ENCODE measurements at places on chromosomes 4 and X. TPM values are rescaled to one million over a fixed set of nuclear protein-coding genes. Genes with fewer than 3 reads are reported as not detected.

DNA sequence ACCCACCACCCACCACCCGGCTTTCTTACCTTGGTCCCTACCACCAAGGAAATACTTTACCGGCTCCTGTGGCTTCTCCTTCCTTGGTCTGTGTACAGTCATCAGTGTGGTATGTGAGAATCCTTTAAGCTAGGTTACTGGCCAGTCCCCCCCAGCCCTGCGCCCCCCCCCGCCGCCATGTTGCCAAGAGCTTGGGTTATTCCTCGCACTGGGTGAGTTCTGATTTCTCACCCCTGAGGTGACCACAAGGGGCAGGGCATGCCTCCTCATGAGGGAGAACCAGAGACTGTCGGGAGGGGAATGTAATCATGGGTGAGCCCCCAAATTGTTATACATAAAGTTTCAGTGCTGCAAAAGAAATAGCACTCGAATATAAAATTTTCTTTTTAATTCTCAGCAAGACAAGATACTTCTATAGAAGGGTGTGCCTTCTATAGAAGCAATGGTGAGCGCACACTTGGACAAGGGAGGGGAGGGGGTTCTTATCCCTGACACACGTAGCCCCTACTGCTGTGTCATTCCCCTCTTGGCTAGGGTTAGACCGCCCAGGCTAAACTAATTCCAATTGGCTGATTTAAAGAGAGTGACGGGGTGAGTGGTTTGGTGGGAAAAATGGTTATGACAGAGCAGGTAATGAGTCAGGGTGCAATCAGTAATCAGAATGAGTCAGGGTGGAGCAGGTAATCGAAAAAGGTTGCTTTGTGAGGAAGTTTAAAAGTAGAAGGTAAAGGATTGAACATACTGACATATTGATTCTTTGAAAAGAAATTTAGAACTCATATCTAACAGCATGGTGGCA lies 133.2 kb downstream of the KDM6A start:
- no peak for DNase-seq
- no peak overlapping the region for H3K27ac ChIP-seq
- no peak overlapping the region for H3K4me3 ChIP-seq
- H3K4me1 ChIP-seq: no peaks in the 10 kb centered on the region

- H3K27ac ChIP-seq: no peak overlapping the region
- DNase-seq: no peak
- H3K4me1 ChIP-seq: peaks cover 4% of the 10 kb centered on the region
Measured at GRCh38 chr4:54189140-54189539, 40.0 kb upstream of the PDGFRA start.

Gene LIMCH1
- polyA plus RNA-seq: 6.7 TPM

- no peak overlapping the region for H3K27ac ChIP-seq
- no peaks in the 10 kb centered on the region for H3K4me1 ChIP-seq
- H3K27me3 ChIP-seq: no peaks in the 10 kb centered on the region
Measured at GRCh38 chrX:14295426-14295825, 233.9 kb upstream of the GLRA2 start.

DNA sequence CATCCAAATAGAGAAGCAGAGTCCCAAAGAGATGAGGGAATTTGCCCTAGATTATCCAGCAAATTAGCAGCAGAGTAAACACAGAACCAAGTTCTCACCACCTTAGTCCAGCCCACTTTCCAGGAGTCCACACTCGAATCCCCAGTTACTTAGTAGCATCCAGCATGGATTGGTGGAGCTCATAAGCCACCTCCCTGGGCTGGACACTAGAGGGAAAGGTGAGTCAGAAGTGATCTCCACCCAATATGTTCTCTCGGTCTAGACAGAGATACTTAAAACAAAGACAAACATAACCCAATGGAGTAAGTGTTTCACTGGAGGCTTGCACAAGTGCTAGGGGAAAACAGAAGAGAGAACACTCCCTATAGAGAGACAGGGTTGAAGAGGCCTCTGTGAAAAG lies 105.1 kb upstream of the CPEB2 start:
- no peak overlapping the region for H3K4me3 ChIP-seq
- DNase-seq: no peak
- no peak overlapping the region for H3K27ac ChIP-seq

GRCh38 chr4:40149960-40150385 lies 46.9 kb upstream of the RHOH start:
- DNase-seq: peak; percentile 76
- no peaks in the 10 kb centered on the region for H3K27me3 ChIP-seq
- no peaks in the 10 kb centered on the region for H3K36me3 ChIP-seq
- no peak overlapping the region for H3K27ac ChIP-seq
- no peak overlapping the region for H3K4me3 ChIP-seq

GRCh38 chrX:30713061-30713525 lies 59.9 kb downstream of the GK start:
- no peak overlapping the region for H3K27ac ChIP-seq
- DNase-seq: peak; percentile 61
- H3K4me1 ChIP-seq: no peaks in the 10 kb centered on the region
- H3K27me3 ChIP-seq: no peaks in the 10 kb centered on the region
- no peak overlapping the region for H3K4me3 ChIP-seq

GRCh38 chrX:73563738-73564068 lies 706 bp downstream of the CHIC1 start:
- H3K27me3 ChIP-seq: no peaks in the 10 kb centered on the region
- no peaks in the 10 kb centered on the region for H3K36me3 ChIP-seq
- no peaks in the 10 kb centered on the region for H3K4me1 ChIP-seq
- peak overlapping the region; percentile 8 for H3K27ac ChIP-seq

DNA sequence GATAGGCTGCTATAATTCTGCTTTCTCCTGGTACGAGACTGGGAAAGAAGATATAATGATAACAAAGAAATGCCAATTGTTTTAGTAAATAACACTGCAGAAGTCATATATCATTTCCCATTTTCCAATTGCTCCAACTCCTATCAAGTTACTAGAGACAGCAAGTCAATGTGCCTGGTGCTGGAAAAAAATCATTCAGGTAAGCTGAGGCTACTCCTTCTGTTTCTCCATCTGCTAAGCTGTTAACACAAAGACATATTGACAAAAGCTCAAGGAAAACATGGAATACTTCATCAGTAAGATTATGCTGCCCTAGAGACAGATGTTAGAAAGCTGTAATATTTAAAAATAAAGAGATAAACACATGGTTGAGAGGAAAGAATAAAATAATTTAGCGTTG lies 10.0 kb downstream of the NAA11 start:
- H3K27ac ChIP-seq: no peak overlapping the region
- no peaks in the 10 kb centered on the region for H3K27me3 ChIP-seq
- no peaks in the 10 kb centered on the region for H3K4me1 ChIP-seq

GRCh38 chrX:31931225-31931624 lies 859.4 kb upstream of the FTHL17 start:
- H3K4me1 ChIP-seq: no peaks in the 10 kb centered on the region
- no peaks in the 10 kb centered on the region for H3K36me3 ChIP-seq
- H3K27me3 ChIP-seq: no peaks in the 10 kb centered on the region
- H3K4me3 ChIP-seq: no peak overlapping the region
- H3K27ac ChIP-seq: no peak overlapping the region
- DNase-seq: no peak

DNA sequence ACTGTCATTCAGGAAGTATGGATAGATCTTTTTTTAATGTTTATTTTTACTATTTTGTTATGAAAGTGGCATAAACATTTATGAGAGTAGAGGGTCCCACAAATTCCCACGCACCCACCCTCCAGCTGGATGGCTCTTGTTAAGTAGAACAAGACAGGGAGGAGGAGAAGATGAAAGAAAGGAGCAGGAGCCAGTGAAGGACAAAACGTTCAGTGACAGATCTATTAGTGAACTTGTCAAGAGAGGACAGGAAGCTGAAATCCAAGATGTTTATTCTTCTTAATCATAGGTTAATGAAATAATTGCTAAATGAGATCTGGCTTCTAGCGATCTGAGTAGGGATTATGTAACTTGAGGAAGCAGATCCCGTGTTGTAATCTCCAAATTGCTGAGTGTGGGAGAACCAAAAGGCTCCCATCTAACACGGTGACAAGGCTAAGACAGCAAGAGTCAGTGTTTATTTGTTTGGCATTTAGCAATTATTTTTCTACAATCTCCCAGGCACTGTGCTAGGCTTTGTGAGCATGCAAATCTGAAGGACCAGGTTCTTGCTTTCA lies 162.5 kb downstream of the SHROOM3 start:
- DNase-seq: peak; percentile 54
- peak overlapping the region; percentile 36 for H3K27ac ChIP-seq
- H3K27me3 ChIP-seq: no peaks in the 10 kb centered on the region
- peaks cover 80% of the 10 kb centered on the region for H3K4me1 ChIP-seq
- no peak overlapping the region for H3K4me3 ChIP-seq

GRCh38 chr4:106165351-106166010 lies 150.5 kb downstream of the TBCK start:
- DNase-seq: peak; percentile 2
- no peak overlapping the region for H3K27ac ChIP-seq
- H3K4me3 ChIP-seq: no peak overlapping the region
- H3K36me3 ChIP-seq: peaks cover 4% of the 10 kb centered on the region

Gene PIR
- 9.7 TPM for polyA plus RNA-seq

Gene NAA11
- not detected for polyA plus RNA-seq

GRCh38 chr4:18318682-18319388 lies 297.3 kb upstream of the LCORL start:
- H3K27me3 ChIP-seq: no peaks in the 10 kb centered on the region
- no peaks in the 10 kb centered on the region for H3K36me3 ChIP-seq
- H3K4me1 ChIP-seq: peaks cover 4% of the 10 kb centered on the region
- H3K27ac ChIP-seq: no peak overlapping the region
- H3K4me3 ChIP-seq: no peak overlapping the region

GRCh38 chrX:71637848-71638247 lies 19.5 kb upstream of the CXCR3 start:
- no peaks in the 10 kb centered on the region for H3K36me3 ChIP-seq
- H3K27ac ChIP-seq: peak overlapping the region; percentile 54
- H3K4me3 ChIP-seq: no peak overlapping the region
- no peaks in the 10 kb centered on the region for H3K27me3 ChIP-seq

DNA sequence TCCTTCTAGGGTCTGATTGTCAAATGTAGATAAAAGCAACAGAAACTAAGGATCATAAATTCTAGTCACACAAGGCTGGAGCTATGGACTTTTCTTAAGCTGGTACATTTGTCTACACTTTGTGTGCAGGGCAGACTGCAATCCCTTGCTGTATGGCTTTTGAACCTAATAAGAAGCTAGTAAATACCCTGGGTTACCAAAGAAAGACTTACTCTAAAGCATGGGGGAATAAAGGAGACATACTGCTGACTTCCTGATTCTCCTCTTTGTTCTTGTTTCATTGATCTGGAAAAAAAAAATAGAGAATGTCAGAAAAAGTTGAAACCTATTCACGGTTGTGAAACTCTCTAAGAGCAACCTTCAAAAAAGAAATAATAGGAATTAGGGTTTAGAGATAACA lies 216.6 kb upstream of the TLL1 start:
- H3K4me1 ChIP-seq: no peaks in the 10 kb centered on the region
- H3K36me3 ChIP-seq: no peaks in the 10 kb centered on the region
- H3K27me3 ChIP-seq: no peaks in the 10 kb centered on the region
- no peak for DNase-seq
- H3K4me3 ChIP-seq: no peak overlapping the region

DNA sequence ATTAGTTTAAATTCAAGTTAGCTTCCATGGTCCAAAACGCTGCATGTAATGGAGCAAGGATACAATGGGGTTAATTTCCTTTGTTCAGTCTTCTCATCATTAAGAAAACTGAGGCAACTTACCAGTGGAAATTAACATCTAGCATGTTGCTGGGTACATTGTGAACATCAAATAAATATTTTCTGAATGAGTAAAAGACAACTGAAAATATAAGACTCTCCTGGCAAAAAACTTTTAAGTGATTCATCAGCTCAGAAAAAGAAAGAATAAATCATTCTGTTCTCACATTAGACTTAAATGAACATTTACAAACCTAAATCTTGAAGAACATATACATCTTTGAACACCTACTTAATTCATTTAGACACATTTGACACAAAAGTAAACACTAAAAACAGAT lies 138.4 kb upstream of the ETNPPL start:
- H3K4me3 ChIP-seq: no peak overlapping the region
- no peaks in the 10 kb centered on the region for H3K4me1 ChIP-seq
- no peak overlapping the region for H3K27ac ChIP-seq
- DNase-seq: no peak

- H3K36me3 ChIP-seq: no peaks in the 10 kb centered on the region
- no peaks in the 10 kb centered on the region for H3K4me1 ChIP-seq
- H3K27me3 ChIP-seq: no peaks in the 10 kb centered on the region
- DNase-seq: no peak
- H3K27ac ChIP-seq: no peak overlapping the region
Measured at GRCh38 chr4:108917255-108917654, 154.4 kb upstream of the ETNPPL start.

Gene NUDT9
- 62.7 TPM for polyA plus RNA-seq

DNA sequence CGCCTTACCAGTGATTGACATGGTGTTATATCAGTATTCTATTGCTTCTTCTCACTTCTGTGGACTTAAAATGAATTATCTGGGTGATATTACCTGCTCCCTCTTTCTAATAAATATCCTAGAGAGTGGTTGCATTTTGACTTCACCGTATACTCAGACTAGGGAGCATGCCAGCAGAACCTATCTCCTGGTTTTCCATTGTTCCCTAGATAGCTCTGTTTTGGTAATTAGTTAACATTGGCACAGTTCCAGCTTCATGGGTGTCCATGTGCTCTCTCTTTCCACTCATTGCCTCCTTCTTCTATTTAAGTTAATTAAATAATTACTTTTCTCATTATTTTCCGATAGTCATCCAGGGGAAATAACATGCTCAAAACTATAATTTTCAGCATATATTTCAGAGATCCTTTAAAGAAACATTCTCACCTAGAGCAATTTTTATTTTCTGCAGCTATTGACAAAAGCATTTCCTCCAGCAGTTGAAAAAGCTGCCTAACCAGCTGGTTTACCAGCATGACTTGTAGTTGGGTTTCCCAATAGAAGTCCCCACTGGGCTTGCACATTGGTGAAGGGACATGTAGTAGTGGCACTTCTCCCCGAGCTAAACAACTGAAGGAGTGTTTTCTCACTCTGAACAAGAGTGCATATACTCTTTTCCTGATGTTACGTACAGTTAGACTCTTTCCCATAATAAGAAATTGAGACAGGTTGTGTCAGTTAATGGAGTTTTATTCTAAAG lies 27.9 kb upstream of the PAPSS1 start:
- no peak overlapping the region for H3K4me3 ChIP-seq
- no peak for DNase-seq
- H3K36me3 ChIP-seq: no peaks in the 10 kb centered on the region
- no peaks in the 10 kb centered on the region for H3K4me1 ChIP-seq
- no peak overlapping the region for H3K27ac ChIP-seq
- H3K27me3 ChIP-seq: no peaks in the 10 kb centered on the region

Gene F8
- polyA plus RNA-seq: 1.4 TPM

Gene MAGEC2
- not detected for polyA plus RNA-seq

DNA sequence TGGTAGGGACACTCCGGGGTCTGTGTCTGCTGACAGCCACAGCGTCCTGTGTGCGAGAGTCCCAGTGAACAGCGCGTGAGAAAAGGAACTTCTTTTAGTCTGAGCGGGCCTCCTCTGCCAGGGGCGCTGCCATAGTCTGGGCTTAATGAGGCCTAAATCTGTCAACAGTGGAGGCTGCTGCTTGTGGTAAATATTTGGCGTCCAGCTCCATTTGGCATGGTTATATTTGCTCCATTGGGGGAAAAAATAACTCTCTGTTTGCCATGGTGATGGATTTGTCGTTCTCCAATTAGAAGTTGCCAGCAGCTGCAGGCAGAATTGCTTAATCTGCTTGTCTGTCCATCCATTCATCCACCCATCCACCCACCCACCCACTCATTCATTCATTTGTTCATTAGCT lies 71.4 kb upstream of the PSAPL1 start:
- no peak overlapping the region for H3K4me3 ChIP-seq
- no peak overlapping the region for H3K27ac ChIP-seq
- DNase-seq: no peak
- H3K27me3 ChIP-seq: no peaks in the 10 kb centered on the region
- no peaks in the 10 kb centered on the region for H3K4me1 ChIP-seq

GRCh38 chr4:185061610-185062009 lies 43.3 kb downstream of the HELT start:
- DNase-seq: no peak
- no peak overlapping the region for H3K4me3 ChIP-seq
- no peaks in the 10 kb centered on the region for H3K36me3 ChIP-seq
- no peak overlapping the region for H3K27ac ChIP-seq

Measured in small intestine (tissue), 16 donors.